Hypothalamus (tissue), 51 donors: ENCODE measurements at places on chromosomes 3 and 15.

GRCh38 chr3:57158813-57159738 lies 6.1 kb downstream of the IL17RD start:
- no peak for DNase-seq

- no peak for DNase-seq
These were observed 37.8 kb downstream of the CEMIP start for GRCh38 chr15:80816936-80817335.

DNA sequence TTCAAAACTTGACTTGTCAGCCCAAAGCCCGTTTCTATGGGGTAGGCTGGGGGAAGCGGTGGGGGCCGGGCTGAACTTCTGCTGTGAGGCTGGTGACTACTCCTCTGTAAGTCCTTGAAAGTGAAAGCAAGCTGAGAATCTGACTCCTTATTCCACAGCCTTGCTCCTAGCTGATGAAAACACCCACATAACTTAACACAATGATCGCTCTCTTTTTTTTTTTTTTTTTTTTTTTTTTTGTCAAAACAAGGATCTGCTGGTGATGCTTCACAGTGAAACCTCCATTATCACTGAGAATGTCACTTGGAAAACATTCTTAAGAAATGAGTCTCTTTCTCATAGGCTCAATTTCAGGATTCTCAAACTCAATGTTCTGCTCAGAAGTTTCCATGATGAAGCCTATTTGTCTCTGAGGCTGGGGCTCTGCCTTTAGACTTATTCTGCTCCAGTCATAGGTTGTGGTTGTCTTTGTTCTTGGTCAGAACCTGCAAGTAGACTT lies 31.4 kb upstream of the TKT start:
- DNase-seq, result peak; percentile 15

GRCh38 chr15:65618560-65619109 lies 3.1 kb upstream of the SLC24A1 start:
- no peak for DNase-seq

DNA sequence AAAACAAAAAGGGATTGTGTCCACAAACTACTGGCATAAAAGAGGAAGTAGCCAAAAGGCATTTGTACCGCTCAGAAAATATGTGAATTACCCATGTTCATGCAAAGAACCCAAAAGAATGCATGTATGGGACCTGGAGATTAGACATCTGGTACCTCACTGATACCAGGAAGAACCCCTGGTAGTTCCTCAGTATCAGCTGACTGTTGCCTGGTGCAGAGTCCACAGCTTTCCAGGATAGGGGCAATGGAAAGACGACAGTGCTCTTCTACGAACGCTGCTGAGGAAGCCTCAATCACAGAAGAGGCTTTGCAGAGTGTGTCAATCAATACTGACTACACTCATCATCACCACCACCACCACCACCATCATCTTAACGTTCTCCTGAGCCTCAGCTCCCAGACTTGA lies 63.3 kb downstream of the ATP8B4 start:
- no peak for DNase-seq

- DNase-seq, result no peak
These were observed 518 bp downstream of the QARS1 start for GRCh38 chr3:49104052-49104426.

DNA sequence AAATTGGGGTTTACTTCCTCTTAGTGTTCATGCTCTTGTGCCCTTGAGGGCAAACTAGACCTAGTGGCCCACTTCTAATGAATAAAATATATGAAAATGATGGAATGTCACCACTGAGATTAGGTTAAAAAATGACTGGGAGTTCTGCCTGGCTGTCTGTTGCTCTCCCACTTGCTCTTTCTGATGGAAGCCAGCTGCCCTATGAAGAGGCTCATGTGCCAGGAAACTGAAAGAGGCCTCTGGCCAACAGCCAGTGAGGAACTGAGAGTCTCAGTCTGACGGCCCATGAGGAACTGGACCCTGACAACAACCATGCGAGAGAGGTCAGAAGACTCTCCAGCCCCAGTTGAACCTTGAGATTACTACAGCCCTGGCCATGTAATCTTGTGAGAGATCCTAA lies 107.1 kb upstream of the FHIT start:
- DNase-seq, result peak; percentile 16

DNA sequence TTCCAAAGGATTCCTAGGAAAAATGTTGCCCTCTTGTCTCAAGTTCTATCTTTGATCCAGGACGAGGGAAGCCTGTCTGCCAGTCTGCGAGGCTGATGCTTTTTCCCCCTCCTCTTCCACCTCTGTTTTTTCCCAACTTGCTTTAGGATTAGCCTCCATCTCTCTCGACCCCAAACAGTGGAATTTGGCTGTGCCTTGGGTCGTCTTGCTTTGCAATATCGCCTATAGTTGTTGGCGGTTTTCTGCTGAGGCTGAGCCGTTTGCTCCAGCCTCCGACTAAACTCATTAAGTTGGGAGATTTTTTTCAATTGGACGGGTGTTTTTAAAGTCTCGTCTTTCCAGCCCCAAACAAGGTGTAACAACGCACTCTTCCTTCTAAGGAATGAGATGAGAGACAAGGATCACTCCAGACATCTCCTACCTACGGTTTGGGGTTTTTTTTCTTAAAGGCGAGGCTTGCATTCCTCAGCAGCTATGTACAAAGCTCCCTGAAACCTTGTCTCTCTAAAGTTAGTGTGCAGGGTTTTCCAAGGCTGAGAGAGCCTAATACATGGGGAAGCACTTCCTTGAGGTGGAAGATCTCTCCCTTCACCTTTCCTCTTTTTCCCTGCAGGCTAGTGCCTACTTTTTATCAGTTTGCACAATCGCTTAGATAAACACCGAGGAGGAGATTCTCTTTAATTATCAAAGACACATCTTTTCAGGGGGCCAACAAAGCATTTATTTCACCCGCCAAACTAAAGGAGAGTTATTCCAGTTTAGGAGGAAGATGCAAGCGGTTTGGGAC lies 4.8 kb upstream of the NR2F2 start:
- no peak for DNase-seq

GRCh38 chr3:186167646-186168395 lies 58.9 kb upstream of the ETV5 start:
- DNase-seq, result no peak

DNA sequence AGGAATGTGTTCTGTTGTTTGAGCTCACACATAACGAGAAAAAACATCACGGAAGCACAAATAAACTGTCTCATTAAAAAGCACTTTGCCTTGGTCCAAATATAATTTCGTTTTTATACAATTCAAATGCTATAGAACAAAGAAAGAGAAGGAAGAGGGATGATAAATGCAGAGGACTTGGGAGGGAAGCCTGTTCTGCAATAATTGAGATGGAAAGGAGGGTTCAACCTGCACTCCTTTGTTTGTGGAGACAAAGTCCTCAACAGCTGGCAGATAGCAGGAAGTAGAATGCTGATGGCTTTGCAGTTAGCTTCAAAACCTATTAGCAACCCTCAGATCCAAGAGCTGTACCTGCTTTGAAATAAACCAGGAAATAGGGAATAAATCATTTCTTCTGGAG lies 1010.8 kb downstream of the FHIT start:
- no peak for DNase-seq

GRCh38 chr3:102715030-102715697 lies 280.3 kb downstream of the ZPLD1 start:
- DNase-seq, result no peak

GRCh38 chr3:148990236-148990635 lies 1.1 kb upstream of the GYG1 start:
- no peak for DNase-seq

GRCh38 chr3:179603321-179603720 lies 1.1 kb downstream of the MRPL47 start:
- DNase-seq, result no peak

DNA sequence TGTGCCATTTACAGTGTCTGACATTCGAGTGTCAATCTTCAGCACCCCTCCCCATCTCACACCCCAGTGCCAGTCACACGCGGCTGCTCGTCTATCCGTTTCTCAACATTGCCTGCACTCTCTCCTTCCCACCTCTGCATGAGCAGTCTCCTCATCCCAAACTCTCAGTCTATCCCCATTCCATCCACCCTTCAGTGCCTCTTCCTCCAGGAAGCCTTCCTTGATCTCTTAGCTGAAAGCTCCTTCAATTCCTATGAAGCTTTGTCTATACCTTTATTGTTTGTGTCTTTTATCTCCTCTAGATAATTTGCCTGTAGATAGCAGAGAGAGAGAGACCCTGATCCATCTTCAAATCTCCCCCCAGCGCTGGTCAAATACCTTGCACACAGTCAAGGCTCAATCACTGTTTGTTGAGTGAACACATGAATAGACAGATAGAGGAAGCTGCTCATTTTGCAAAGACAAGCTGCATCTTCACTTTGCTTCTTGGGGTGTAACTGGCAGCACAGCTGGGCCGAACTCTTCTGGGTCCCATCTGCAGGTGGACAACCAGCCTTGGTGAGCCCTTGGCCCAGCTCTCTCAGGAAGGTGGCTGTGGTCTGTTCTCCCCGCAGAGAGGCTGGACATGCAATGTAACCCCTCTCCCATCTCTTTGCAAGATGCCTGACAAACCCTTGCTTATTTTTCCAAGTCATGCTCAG lies 52.8 kb downstream of the ITGA11 start:
- no peak for DNase-seq

GRCh38 chr3:31541089-31541488 lies 8.4 kb downstream of the STT3B start:
- DNase-seq, result no peak

DNA sequence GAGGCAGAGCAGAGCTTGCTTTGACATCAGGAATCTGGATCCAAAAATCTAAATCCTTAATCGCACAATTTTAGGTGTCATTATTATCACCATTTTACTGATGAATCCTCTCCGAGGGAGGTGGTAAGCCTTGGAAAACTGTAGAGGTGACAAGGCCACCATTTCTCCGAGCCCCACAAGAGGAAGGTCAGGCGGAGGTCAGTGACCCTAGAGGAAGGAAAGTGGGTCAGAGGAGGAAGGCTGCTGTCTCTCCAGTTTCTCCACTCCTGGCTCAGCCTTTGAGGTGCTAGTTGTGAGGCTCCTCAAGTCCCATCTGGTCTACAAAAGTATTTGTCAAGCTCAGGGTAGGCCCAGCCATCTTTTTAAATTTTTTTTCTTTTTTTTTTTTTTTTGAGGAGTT lies 3.2 kb downstream of the DVL3 start:
- DNase-seq, result no peak

DNA sequence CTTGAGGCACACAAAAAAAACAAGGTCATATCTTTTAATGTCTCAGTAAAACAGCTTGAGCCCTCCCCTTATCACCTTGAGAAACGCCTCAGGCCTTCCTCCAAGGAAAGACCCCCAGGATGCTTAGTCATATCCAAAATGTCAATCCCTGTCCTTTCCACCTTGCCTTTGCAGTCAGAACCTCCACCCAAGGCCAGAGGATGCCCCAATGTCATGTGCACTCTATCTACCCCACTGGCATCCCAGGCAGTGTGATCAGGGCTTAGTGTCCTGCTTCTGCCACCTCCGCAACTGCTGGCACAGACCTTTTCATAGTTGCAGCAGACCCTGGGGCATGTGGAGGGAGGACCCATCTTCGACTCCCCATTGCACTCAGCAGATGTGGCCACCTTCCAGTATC lies 268.0 kb upstream of the LRRFIP2 start:
- DNase-seq, result no peak

- no peak for DNase-seq
These were observed 77.1 kb downstream of the IQCH start for GRCh38 chr15:67331676-67332075.

- no peak for DNase-seq
These were observed 43.2 kb downstream of the SLC7A14 start for GRCh38 chr3:170542704-170543103.

DNA sequence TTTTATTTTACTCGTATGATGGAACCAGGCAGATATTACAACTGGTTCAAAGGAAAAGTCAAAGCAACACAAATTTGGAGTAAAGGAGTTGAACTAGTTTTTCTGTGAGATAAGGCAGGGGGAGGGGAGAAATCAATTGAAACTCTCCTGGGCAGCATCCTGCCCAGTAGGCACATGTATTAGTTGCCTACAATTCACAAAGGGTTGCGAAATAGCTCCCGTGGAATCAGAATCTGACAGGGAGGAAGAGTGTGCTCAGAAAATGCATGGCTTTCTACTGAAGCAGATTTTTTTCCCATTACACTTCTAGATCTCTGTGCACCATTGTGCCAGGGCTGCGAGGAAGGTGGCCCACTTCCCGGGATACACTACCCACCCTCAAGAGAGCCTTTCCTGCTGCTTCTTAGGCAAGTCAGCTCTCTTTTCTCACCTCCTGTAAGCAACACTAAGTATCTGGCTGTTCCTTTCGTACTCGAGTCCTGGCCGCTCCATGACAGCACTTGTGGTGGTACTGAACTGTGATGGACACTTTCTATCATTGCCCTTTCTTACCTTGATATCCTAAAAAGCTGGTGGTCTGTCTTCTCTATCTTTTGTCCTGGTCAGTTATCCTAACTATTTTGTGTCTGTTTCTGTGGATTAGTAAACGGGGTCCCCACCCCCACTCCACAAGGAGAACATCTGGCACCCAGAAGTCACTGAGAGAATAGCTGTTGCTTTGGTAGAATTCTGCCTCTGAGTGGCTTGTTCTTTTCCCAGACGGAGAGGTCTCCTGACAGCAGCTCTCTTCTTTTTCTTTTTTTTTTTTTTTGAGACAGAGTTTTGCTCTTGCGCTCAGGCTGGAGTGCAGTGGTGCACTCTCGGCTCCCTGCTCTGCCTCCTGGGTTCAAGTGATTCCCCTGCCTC lies 74.8 kb downstream of the RPL39L start:
- no peak for DNase-seq

DNA sequence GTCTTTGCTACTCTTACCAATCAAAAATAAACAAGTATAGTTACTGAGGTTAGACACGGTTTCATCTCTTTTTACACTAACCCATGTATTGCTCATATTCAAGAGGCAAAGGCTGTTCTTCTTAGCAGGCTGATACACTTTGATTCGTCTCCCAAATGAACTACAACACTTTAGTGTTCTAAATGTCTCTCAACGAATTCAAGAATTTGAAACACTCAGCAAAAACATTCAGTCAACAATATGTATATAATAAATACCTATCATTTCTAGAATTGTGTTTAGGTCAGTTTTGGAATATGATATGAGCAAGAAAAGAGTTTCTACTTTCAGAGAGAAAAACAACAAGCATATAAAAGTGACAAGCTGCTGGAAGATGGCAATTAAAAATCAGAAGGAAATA lies 669.6 kb upstream of the DPPA4 start:
- no peak for DNase-seq
